Chondrocyte (in vitro differentiated cells): ENCODE measurements at places on chromosomes 11 and 22. TPM values are rescaled to one million over a fixed set of nuclear protein-coding genes. Genes with fewer than 3 reads are reported as not detected.

INS gene
- not detected in 3 replicates for total RNA-seq

ZBTB16 gene
- total RNA-seq = 18.5 to 22.0 TPM (median 21.9 TPM) in 3 replicates

OR8D1 gene
- total RNA-seq = not detected in 3 replicates

PANX3 gene
- not detected in 3 replicates for total RNA-seq

OR52E8 gene
- not detected in 3 replicates for total RNA-seq

MMP3 gene
- total RNA-seq = not detected in 3 replicates

SPA17 gene
- total RNA-seq = 1.7 to 3.6 TPM (median 3.2 TPM) in 3 replicates

ARHGEF17 gene
- total RNA-seq = 82.4 to 114 TPM (median 113 TPM) in 3 replicates

IRAG1 gene
- 19.2 to 51.0 TPM (median 50.6 TPM) in 3 replicates for total RNA-seq

LDLRAD3 gene
- 7.4 to 14.8 TPM (median 8.6 TPM) in 3 replicates for total RNA-seq

C11orf87 gene
- 0.05 to 0.36 TPM (median 0.15 TPM) in 3 replicates for total RNA-seq

SSH3 gene
- 19.8 to 30.0 TPM (median 28.4 TPM) in 3 replicates for total RNA-seq

CARD16 gene
- total RNA-seq = 2.0 TPM in 1 of 3 replicates, not detected in the others

RRM1 gene
- 31.6 to 53.5 TPM (median 34.1 TPM) in 3 replicates for total RNA-seq

MMP8 gene
- not detected in 3 replicates for total RNA-seq

SCUBE2 gene
- total RNA-seq = 2.0 to 5.0 TPM (median 4.6 TPM) in 3 replicates

SPDYC gene
- not detected in 3 replicates for total RNA-seq

OR51E2 gene
- 0.97 to 3.2 TPM (median 3.1 TPM) in 3 replicates for total RNA-seq

DSCAML1 gene
- total RNA-seq = not detected in 3 replicates

CYP2D6 gene
- total RNA-seq = 0.75 to 1.7 TPM (median 0.95 TPM) in 3 replicates

DNA sequence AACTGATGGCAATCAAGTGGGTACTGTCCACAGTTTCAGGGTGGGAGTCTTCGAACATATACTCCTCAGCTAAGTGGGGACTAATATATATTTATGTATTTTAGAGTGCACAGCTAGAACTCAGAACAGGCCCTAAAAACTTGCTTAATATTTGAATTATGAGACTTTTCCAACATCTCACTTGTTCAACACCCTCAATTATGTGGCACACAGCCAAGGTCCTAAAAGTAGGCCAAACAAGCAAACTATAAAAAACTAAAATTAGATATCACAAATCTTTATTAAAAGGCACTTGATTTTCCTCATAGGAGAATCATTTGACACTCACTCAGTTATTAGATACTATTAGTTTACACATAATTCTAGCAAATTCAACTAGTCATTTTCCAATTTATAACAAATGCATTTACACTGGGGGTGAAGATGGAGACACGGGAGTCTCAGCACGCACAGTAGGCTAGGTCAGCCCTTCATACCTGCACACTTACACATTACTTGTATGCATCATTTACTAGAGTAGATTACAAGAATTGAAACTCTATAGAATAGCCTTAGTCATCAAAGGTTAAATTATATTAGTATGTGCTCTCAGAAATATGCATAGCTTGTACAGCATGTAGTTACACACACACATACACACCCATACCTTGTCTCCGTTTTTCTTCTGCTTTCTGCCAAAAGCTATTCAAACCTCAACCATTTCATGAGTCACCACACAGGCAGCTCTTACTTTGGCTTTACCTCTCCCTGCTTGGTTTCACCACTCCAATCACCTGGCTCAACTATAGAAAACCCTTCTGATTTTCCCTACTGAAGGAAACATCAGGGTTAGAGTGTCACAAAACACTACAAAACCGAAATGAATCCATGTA is 171.5 kb downstream of the SBF2 start:
- no peak for DNase-seq
- H3K27me3 ChIP-seq = no peaks in the 10 kb centered on the region
- peak overlapping the region; percentile 64 for H3K27ac ChIP-seq
- H3K4me1 ChIP-seq = peaks cover 54% of the 10 kb centered on the region

DNA sequence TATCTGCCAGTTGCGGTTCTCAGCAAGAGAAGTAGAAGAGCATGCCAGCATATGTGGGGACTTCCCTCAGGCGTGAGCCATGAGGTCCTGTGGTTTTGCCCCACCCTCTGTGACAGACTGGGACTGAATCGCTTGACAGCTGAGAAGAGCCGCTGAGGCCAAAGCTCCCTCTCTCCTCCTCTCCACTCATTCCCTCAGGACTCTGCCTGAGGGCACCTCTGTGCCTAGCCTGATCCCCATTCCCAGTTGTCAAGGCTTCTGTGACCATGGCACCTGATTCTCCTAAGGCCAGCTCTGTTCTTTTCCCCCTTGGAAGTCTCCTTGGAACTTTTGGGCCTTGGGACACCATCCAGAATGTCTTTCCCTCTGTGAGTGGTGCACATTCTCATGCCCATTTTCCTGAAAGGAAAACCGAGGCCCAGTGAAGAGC is 27.0 kb downstream of the ART5 start:
- H3K4me1 ChIP-seq = peaks cover 9% of the 10 kb centered on the region
- no peaks in the 10 kb centered on the region for H3K27me3 ChIP-seq
- no peaks in the 10 kb centered on the region for H3K36me3 ChIP-seq
- peak; percentile 46 for DNase-seq
- H3K4me3 ChIP-seq = no peak overlapping the region

- no peak for DNase-seq
- peaks cover 48% of the 10 kb centered on the region for H3K4me1 ChIP-seq
- H3K36me3 ChIP-seq = no peaks in the 10 kb centered on the region
- H3K27ac ChIP-seq = no peak overlapping the region
- H3K27me3 ChIP-seq = no peaks in the 10 kb centered on the region
These were observed 3.4 kb upstream of the A4GALT start for GRCh38 chr22:42724062-42724461.

DNA sequence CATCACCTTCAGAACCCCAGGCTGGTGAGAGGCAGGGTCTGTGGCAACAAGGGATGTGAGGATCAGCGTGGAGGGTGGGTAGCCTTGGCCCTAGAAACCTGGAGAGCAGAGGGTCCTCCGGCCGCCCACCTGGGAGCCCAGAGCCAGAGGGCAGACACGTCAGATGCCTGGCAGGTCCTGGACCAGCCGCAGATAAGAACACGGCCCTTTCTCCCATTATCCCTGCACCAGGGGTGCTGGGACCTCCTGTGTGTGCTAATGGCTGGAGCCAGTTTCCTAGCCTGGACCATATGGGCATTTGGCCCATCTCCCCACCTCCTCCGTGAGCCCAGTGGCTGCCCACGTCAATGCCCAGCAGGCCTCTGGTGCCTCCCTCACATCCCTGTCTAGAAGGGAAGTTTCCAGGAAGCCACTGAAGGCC is 88.4 kb downstream of the MORC2 start:
- H3K27ac ChIP-seq = no peak overlapping the region
- no peaks in the 10 kb centered on the region for H3K36me3 ChIP-seq
- peak; percentile 76 for DNase-seq
- peaks cover 16% of the 10 kb centered on the region for H3K4me1 ChIP-seq
- H3K27me3 ChIP-seq = no peaks in the 10 kb centered on the region
- H3K4me3 ChIP-seq = no peak overlapping the region

GRCh38 chr22:35587896-35588295 is 29.2 kb downstream of the MB start:
- H3K27ac ChIP-seq = peak overlapping the region; percentile 63
- H3K36me3 ChIP-seq = no peaks in the 10 kb centered on the region
- H3K4me3 ChIP-seq = no peak overlapping the region
- no peak for DNase-seq
- no peaks in the 10 kb centered on the region for H3K27me3 ChIP-seq
- H3K4me1 ChIP-seq = peaks cover 31% of the 10 kb centered on the region

DNA sequence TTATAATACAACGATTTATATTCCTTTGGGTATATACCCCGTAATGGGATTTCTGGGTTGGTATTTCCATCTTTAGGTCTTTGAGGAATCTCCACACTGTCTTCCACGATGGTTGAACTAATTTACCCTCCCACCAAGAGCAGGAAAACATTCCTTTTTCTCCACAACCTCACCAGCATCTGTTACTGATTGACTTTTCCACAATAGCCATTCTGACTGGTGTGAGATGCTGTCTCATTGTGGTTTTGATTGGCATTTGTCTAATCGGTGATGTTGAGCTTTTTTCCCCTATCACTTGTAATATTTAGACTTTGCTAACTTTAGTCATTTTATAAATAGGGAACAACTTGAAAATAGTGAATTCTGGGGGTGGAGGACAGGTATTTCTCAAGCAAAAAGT is 58.1 kb downstream of the PPFIA1 start:
- H3K4me1 ChIP-seq = peaks cover 22% of the 10 kb centered on the region
- no peak overlapping the region for H3K4me3 ChIP-seq
- H3K27me3 ChIP-seq = no peaks in the 10 kb centered on the region
- peaks cover 37% of the 10 kb centered on the region for H3K36me3 ChIP-seq

GRCh38 chr11:126257144-126257543 is 11.6 kb downstream of the SRPRA start:
- H3K4me1 ChIP-seq = peaks cover 7% of the 10 kb centered on the region
- no peaks in the 10 kb centered on the region for H3K27me3 ChIP-seq

- H3K36me3 ChIP-seq = no peaks in the 10 kb centered on the region
- no peak for DNase-seq
- no peak overlapping the region for H3K27ac ChIP-seq
- H3K4me1 ChIP-seq = peaks cover 5% of the 10 kb centered on the region
These were observed 23.7 kb downstream of the RSPH14 start for GRCh38 chr22:23117891-23118646.

GRCh38 chr11:41309111-41309522 is 150.3 kb downstream of the LRRC4C start:
- no peak for DNase-seq
- H3K4me1 ChIP-seq = no peaks in the 10 kb centered on the region
- no peak overlapping the region for H3K27ac ChIP-seq
- H3K36me3 ChIP-seq = no peaks in the 10 kb centered on the region
- no peaks in the 10 kb centered on the region for H3K27me3 ChIP-seq

- no peak for DNase-seq
- no peak overlapping the region for H3K4me3 ChIP-seq
- no peaks in the 10 kb centered on the region for H3K4me1 ChIP-seq
- no peaks in the 10 kb centered on the region for H3K27me3 ChIP-seq
These were observed 30.4 kb downstream of the MOB2 start for GRCh38 chr11:1456176-1456575.

DNA sequence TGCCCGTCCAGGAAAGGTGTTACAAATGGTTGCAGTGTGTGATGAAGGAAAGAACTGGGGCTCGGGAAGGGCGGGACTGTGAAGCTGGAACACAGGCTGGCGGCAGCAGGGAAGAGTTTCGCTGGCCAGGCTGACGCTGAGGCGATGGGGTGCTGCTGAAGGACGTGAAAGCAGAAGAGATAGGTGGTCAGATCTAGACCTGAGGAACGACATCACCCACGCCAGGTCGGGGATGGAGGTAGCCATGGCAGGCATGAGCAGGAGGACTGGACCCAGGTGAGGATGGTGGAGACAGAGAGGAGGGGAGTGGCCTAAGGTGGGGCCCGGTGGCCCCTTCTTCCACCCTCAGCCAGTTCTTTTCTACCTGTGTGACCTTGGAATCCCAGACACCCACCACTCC is 9.1 kb downstream of the CDC42EP2 start:
- H3K27me3 ChIP-seq = no peaks in the 10 kb centered on the region
- H3K27ac ChIP-seq = no peak overlapping the region
- no peak for DNase-seq
- H3K4me3 ChIP-seq = no peak overlapping the region

- DNase-seq = no peak
- no peak overlapping the region for H3K27ac ChIP-seq
- peaks cover 26% of the 10 kb centered on the region for H3K4me1 ChIP-seq
- H3K27me3 ChIP-seq = no peaks in the 10 kb centered on the region
- H3K4me3 ChIP-seq = no peak overlapping the region
- H3K36me3 ChIP-seq = no peaks in the 10 kb centered on the region
These were observed 126.3 kb downstream of the SLC1A2 start for GRCh38 chr11:35293035-35293434.

- DNase-seq = no peak
- peak overlapping the region; percentile 72 for H3K4me3 ChIP-seq
- peaks cover 52% of the 10 kb centered on the region for H3K4me1 ChIP-seq
- no peaks in the 10 kb centered on the region for H3K36me3 ChIP-seq
These were observed 2.9 kb downstream of the BCR start for GRCh38 chr22:23183061-23183698.

DNA sequence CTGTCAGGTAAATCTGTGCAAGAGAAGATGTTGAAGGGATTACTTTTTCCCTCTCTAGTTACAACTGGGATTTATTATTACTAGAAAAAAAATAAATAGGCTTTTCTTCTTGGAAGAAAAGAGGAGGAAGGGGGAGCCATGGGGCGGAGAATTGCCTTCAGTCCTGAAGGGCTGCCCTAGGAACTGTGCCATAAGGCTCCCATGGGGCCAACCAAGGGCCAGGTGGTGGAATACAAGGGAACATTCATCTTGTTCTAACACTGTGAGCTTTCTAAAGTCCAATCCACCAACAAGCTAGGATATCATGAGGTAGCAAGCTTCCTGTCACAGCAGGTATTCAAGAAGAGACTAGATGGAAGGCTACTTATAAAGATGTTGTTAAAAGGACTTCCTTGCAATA is 24.8 kb upstream of the NRIP3 start:
- H3K4me1 ChIP-seq = no peaks in the 10 kb centered on the region
- no peak overlapping the region for H3K4me3 ChIP-seq
- peaks cover 2% of the 10 kb centered on the region for H3K27me3 ChIP-seq
- peaks cover 6% of the 10 kb centered on the region for H3K36me3 ChIP-seq

- peak overlapping the region; percentile 66 for H3K27ac ChIP-seq
- peaks cover 12% of the 10 kb centered on the region for H3K36me3 ChIP-seq
- peaks cover 44% of the 10 kb centered on the region for H3K4me1 ChIP-seq
- H3K27me3 ChIP-seq = no peaks in the 10 kb centered on the region
These were observed 1.4 kb downstream of the PCSK7 start for GRCh38 chr11:117230286-117230961.

GRCh38 chr22:22693531-22693884 is 49.1 kb downstream of the GGTLC2 start:
- H3K4me1 ChIP-seq = peaks cover 6% of the 10 kb centered on the region
- DNase-seq = no peak
- H3K4me3 ChIP-seq = no peak overlapping the region
- no peak overlapping the region for H3K27ac ChIP-seq
- H3K27me3 ChIP-seq = peaks cover 34% of the 10 kb centered on the region

DNA sequence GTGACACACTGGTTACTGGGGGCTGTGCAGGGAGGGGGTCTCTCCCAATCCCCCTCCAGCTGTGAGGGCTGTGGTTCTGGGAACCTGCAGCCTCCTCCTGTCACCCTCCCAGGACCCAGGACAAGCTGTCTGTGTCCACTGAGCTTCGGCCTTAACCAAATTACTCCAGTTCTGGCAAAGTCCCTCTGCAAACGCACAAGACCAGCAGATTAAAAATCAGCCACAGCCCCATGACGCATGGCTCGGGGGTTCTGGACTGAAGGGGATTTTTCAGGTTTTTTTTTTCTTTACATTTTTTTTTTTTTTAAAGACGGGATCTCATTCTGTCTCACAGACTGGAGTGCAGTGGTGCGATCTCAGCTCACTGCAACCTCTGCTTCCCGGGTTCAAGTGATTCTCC is 32.2 kb upstream of the A4GALT start:
- H3K4me3 ChIP-seq = no peak overlapping the region
- no peak for DNase-seq
- peaks cover 1% of the 10 kb centered on the region for H3K27me3 ChIP-seq
- peaks cover 13% of the 10 kb centered on the region for H3K4me1 ChIP-seq
- no peak overlapping the region for H3K27ac ChIP-seq
- H3K36me3 ChIP-seq = no peaks in the 10 kb centered on the region
